Fibroblast of the aortic adventitia (primary cell): ENCODE measurements at places on chromosomes 11 and 22. TPM values are rescaled to one million over a fixed set of nuclear protein-coding genes. Genes with fewer than 3 reads are reported as not detected.

GUCY1A2 gene
- total RNA-seq, result 1.1 and 1.6 TPM in 2 replicates

DNA sequence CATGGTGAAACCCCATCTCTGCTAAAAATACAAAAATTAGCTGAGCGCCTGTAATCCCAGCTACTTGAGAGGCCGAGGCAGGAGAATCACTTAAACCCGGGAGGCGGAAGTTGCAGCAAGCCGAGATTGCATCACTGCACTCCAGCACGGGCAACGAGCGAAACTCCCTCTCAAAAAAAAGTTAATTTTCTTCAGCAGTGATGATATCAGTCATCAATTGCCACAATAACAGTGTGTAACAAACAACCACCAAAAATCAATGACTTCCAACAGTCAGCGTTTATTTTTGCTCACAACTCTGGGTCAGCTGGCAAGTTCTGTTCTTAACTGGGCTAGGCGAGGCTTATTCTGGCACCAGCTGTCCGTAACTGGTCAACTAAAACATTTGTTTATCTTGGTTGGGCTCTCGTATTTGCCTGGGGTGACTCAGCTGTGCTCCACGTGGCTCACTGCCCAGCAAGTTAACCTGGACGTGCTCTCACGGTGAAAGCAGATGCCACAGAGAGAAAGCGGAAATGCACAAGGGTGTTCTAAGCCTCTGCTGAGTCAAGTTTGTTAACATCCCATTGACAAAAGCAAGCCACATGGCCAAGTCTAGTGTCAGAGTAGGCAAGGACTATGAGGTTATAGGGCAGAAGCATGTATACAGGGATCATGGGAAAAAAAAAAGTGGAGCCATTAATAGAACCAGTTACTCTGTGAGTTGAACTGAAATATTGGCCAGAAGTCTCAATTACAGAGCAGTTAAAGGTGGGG lies 52.1 kb downstream of the LHFPL7 start:
- peak; percentile 97 for DNase-seq

DNA sequence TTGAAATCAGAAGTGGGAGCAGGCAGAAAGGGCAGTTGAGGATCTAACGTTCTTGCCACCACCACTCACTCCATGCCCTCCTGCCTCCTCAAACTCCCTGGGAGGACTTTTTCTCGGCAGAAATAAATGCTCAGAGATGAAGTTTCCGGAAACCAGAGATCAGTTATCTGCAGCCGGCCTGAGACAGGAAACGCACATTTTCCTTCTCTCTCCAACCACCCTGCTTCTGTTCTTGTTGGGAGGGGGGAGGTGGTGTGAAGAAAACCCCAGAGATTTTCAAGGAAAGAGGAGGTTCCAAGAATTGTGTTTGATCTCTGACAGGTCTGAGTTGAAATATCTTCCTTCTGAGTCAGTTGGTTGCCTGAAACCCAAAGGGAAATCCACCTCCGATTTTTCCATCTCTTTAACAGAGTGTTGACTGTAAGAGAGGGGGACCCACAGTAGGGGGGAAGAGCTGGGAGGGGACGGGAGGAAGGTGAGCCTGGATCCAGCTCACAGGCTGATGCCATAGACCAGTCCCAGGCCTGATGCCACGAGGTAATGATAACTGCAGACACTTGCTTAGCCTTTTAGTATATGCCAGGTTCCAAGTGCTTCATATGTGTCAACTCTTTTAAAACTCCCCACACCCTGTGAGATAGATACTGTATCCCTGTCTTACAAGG lies 100.8 kb downstream of the TRAF6 start:
- DNase-seq, result peak; percentile 33

GTSE1 gene
- total RNA-seq, result 1.3 and 13.4 TPM in 2 replicates

DNA sequence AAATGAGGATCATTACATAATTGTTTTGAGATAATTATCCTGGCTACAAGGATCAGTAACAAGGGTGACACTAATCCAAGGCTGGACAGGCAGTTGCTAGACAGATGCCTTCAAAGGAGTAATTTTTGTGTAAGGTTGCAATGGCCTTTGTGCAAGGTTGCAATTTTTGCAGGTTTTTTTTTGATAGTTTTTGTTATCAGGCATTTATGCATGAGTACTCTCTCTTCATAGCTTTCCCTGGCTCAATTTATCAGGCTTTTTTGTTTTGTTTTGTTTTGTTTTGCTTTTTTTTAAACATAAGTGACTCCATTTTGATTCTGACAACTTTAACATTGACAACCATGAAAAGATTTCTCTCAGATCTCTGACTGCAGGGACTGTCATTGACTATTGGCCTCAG lies 110.2 kb downstream of the SWAP70 start:
- no peak for DNase-seq

DNA sequence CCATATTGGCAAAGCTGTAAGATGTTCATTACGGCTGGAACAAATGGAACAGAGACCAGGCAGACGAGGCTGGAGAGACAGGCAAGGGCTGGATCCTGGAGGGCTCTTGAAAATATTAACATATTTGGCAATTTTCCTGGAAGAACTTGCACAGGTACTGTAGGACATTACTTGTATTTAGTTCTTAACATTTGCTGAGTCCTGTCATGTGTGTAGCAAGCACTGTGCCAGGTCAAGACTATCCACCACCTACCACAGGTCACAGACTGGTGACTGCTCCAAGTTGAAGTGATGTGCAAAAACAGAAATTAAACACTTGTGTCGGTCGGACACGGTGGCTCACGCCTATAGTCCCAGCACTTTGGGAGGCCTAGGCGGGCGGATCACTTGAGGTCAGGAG lies 58.7 kb upstream of the TNRC6B start:
- DNase-seq, result no peak

FAM111B gene
- total RNA-seq, result 0.41 and 42.9 TPM in 2 replicates

DNA sequence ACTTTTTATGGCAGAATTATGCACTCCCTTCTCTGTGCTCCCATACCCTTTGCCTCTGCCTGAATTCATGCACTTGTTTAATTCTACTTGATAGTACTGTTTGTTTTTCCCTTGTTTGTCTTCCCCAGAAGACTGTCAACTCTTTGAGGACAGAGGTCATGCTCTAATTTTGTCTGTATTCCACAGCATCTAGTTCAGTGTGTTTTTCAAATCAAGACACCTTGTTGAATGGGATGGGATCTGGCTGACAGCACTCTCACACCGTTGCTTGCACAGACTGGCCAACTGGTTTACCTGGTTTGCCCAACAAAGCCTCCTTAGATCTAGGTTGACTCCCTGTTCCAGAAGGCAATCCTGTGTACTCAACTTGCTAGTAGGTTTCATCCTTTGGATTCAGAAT lies 121.2 kb upstream of the TIMP3 start:
- DNase-seq, result no peak

TRAPPC4 gene
- total RNA-seq, result 61.2 and 79.9 TPM in 2 replicates

GRCh38 chr11:69361048-69361447 lies 67.1 kb downstream of the MYEOV start:
- DNase-seq, result no peak

PDE3B gene
- 0.82 and 2.8 TPM in 2 replicates for total RNA-seq
